Stimulated activated CD4-positive, alpha-beta T cell treated with anti-CD3 and anti-CD28 coated beads, Interleukin-2, amount 100 ng/mL, for 24 hours (primary cell): ENCODE measurements at places on chromosomes 4 and X.

DNA sequence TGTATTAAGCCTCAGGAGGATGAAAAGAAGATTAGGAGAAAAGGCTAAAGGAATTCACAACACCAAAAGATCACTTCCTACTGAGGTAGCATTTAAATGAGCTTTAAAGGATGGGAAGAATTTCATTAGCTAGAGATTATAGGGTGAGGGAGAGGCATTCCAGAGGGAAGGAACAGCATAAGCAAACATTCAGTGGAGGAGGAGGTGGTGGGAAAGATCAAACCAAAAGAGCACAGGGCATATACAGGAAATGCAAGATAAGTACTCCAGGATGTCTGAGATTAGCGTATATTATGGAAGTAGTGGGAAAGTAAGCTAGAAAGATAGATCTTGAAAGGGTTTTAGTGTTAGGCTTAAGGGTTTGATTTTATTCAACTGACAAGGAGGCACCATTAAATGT lies 84.8 kb downstream of the COL4A6 start:
- DNase-seq: no peak

DNA sequence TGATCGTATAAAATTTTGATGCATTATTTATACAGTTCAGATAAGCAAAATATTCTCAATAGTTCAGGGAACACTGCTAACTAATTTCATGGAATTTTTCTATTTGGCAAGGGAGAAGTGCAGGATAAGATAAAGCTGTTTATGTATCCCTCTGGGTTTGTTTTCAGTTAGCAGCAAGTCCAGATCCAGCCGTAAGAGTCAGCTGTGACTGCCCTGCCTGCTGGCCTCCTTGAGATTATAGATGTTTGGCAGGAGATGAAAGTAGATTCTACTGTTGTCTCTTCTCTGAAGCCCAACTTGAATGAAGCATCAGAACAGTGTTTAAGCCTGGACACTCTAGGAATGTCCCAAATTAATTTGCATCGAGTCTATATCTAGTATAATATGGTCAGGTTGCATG lies 29.5 kb downstream of the ANTXR2 start:
- DNase-seq: no peak

GRCh38 chrX:15298201-15298600 lies 17.2 kb downstream of the ASB11 start:
- no peak for DNase-seq

DNA sequence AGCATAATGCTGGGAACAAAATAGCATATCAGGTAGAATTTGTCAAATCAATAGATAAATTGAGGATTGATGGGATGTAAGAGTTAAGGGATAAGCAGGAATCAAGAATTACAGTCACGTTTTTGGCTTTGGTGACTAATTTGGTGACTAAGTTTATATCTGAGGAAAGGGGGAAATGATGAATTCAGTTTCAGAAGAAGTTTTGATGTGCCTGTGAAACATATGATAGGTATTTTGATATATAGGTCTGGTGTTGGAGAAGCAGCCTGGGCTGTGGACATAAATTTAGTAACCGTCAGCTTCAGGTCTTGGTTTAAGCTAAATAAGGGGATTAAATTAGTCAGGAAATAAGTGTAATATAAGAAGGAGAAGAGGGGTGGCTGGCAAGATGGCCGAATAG lies 79.0 kb upstream of the EDA2R start:
- DNase-seq: no peak

DNA sequence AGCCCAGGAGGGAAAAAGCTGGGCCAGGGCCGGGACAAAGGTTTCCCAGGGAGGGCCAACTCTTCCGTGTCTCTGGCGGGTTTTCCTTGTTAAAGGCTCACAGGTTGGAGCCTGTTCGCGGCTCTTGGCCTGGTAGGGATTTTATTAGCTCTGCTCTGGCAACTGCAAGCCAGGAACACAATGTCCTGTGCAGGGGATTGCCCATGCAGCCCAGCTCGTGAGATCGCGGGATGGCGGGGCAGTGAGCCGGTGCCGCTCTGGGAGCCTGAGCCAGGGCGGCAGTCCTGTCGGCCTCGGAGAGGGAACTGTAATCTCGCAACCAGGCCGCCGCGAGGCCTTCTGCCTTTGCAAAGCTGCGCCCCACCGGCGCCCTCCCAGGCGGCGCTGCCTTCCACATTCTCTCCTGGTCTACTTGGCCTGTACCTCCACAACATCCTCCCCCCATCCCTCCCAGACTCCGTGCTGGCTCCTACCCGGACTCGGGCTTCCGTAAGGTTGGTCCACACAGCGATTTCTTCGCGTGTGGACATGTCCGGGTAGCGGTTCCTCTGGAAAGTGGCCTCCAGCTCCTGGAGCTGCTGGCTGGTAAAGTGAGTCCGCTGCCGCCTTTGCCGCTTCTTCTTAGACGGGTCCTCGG lies 2.1 kb downstream of the PITX2 start:
- no peak for DNase-seq

DNA sequence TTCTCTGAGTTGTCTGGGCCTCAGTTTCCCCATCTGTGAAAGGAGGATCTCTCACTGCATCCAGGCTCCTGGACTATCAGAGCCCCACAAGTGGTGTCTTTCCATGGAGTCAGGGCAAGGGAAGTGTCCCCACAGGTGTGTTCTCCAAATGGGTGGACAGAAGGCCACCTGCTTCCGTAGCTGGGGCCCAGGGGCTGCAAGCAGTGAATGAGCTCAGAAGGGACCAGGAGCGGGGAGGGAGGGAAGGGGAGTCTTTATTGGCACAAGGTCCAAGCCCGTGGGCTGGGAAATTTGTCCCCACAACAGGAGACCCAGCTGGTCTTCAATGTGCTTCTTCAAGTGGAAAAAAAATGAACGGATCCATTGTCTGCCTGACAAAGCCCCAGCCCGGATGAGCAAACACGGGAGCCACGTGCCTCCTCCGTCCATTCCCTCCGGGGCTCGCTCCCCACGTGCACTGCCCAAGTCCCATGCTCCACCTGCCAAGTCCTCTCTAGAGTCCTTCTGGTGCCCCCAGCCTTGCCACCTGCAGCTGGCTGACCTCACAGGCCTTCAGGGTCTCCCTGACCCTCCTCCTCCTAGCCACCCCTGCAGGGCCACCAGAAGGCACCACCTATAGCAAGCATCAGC lies 72.0 kb downstream of the JAKMIP1 start:
- no peak for DNase-seq

- DNase-seq: no peak
Observed at GRCh38 chr4:85741921-85742591, 267.1 kb downstream of the ARHGAP24 start.
